Adrenal gland (tissue), 19 donors: ENCODE measurements at places on chromosomes 16 and 17.
A peak's percentile ranks its signal among the peaks of the same experiment; 100 is the strongest.

DNA sequence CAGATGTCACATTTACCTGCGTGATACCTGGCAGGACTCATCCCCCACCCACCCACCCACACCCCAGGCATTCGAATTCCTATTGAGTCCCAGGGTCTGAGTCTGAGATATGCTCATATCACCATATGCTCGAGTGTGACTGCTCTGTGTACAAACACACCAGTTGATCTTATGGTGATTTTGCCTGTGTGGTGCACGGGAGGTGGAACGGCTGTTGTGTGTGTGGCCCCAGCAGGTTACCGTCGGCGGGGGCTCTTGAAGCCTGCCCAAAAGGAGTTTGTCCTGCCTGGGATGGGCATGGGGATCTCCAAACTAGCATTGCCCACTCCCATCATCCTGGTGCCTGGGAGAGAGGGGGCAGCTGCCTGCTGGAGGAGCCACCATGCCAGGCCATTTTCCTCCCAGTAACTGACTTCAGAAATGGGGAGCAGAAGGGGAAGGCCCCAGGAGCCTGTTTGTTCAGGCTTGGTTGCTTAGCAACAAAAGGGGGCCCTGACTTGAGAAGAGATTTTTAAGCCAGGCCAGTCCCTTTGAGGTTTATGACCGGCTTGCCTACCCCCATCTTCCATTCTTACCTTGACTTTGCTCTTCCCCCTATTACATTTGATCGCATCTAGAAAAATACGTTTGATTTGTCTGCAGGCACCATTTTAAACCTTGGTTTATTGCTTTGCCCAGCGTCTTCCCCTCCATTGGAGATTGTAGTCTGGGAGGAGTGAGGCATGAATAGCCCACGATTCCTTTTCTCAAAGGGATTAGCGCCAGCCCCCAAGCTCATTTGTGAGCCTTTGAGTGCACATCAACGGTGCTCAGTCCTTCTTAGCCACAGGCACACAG, 217.7 kb downstream of the CCDC182 start:
- H3K27me3 ChIP-seq = no peaks in the 10 kb centered on the region
- peaks cover 40% of the 10 kb centered on the region for H3K4me1 ChIP-seq
- H3K27ac ChIP-seq = no peak overlapping the region

GRCh38 chr16:1963806-1964505, 670 bp downstream of the RPS2 start:
- peak overlapping the region; percentile 92 for H3K27ac ChIP-seq
- peak overlapping the region; percentile 72 for H3K4me3 ChIP-seq
- H3K36me3 ChIP-seq = no peaks in the 10 kb centered on the region
- H3K4me1 ChIP-seq = peaks cover 29% of the 10 kb centered on the region

- no peak within 1 kb of the TSS for H3K27ac ChIP-seq
- no peak for DNase-seq
- H3K27me3 ChIP-seq = no peaks in the 10 kb centered on the region
- no peaks in the 10 kb centered on the region for H3K36me3 ChIP-seq
- no peak within 1 kb of the TSS for H3K4me3 ChIP-seq
These were observed at the start of gene TNFRSF17 for GRCh38 chr16:11964761-11965551. Gene TNFRSF17, plus strand, starts transcription at chr16:11965210. Its CDS starts 115 bp downstream, at chr16:11965325.

DNA sequence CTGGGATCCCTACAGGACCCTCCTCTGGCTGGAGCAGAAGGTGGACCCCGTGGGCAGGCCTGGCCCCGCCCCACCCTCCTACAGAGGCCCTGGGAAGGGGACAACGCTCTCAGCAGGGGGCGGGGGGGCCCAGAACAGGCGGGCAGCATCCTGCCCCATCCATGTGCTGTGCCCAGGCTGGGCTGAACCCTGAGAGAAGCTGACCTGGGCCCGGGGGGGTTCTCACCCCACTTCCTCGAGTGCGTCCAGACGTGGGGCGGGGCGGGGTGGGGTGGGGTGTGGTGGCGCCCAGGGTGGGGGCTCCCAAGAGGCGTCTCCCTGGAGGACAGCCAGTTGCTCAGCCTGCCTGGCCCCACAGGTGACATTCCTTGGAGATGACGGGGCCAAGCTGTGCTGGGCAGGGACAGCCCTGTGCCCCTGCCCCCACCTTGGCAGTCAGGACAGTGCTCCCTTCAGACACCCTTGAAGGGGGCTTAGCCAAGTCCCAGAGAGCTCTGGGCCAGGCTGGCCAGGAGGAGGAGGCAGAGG, 390 bp upstream of the UNC13D start:
- H3K4me1 ChIP-seq = peaks cover 30% of the 10 kb centered on the region
- H3K27ac ChIP-seq = peak overlapping the region; percentile 90
- peak; percentile 81 for DNase-seq
- no peaks in the 10 kb centered on the region for H3K27me3 ChIP-seq

- H3K36me3 ChIP-seq = no peaks in the 10 kb centered on the region
- H3K4me3 ChIP-seq = no peak overlapping the region
- H3K27me3 ChIP-seq = no peaks in the 10 kb centered on the region
- DNase-seq = no peak
- H3K4me1 ChIP-seq = peaks cover 13% of the 10 kb centered on the region
These were observed 33.4 kb downstream of the ZZEF1 start for GRCh38 chr17:4109449-4109848.

DNA sequence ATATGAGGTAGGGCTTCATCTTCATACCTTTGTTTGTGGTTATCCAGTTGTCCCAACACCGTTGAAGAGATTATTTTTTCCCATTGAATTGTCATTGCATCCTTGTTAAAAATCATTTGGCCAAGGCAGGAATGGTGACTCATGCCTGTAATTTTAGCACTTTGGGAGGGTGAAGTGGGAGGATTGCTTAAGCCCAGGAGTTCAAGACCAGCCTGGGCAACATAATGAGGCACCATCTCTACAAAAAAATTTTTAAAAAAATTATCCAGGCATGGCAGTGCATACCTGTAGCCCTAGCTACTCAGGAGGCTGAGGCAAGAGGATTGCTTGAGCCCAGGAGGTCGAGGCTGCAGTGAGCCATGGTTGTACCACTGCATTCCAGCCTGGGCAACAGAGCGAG, 223.9 kb downstream of the TANC2 start:
- no peaks in the 10 kb centered on the region for H3K4me1 ChIP-seq
- no peaks in the 10 kb centered on the region for H3K27me3 ChIP-seq
- H3K36me3 ChIP-seq = no peaks in the 10 kb centered on the region
- DNase-seq = no peak
- no peak overlapping the region for H3K4me3 ChIP-seq

- no peaks in the 10 kb centered on the region for H3K4me1 ChIP-seq
- H3K27ac ChIP-seq = no peak overlapping the region
- no peaks in the 10 kb centered on the region for H3K36me3 ChIP-seq
- no peak overlapping the region for H3K4me3 ChIP-seq
- no peaks in the 10 kb centered on the region for H3K27me3 ChIP-seq
These were observed 203.5 kb downstream of the CEP112 start for GRCh38 chr17:65988451-65988850.

DNA sequence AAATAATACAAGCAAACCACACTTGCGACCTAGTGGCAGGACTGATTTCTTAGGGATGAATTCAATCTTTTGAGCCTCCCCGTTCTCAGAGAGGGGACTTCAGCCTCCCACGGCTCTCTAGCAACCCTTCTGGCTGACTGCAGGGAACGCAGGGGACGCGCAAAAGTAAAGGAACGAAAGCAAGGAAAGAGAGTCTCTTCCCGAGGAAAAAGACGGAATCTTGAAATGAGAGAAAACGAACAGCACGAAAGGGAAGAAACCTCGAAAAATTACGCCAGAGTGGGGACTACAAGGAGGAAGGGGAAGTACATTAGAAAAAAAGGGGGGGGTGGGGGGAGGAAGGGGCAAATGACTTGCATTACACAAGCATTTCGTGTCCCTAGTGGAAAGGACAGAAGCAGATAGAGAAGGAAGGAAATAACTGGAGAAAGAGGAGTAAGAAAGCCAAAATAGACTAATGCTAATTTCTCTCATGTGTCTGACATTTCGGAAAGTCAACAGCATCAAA, 1.2 kb downstream of the GRB2 start:
- H3K36me3 ChIP-seq = no peaks in the 10 kb centered on the region
- peak overlapping the region; percentile 88 for H3K4me3 ChIP-seq
- no peaks in the 10 kb centered on the region for H3K27me3 ChIP-seq
- peaks cover 4% of the 10 kb centered on the region for H3K4me1 ChIP-seq
- peak; percentile 81 for DNase-seq

DNA sequence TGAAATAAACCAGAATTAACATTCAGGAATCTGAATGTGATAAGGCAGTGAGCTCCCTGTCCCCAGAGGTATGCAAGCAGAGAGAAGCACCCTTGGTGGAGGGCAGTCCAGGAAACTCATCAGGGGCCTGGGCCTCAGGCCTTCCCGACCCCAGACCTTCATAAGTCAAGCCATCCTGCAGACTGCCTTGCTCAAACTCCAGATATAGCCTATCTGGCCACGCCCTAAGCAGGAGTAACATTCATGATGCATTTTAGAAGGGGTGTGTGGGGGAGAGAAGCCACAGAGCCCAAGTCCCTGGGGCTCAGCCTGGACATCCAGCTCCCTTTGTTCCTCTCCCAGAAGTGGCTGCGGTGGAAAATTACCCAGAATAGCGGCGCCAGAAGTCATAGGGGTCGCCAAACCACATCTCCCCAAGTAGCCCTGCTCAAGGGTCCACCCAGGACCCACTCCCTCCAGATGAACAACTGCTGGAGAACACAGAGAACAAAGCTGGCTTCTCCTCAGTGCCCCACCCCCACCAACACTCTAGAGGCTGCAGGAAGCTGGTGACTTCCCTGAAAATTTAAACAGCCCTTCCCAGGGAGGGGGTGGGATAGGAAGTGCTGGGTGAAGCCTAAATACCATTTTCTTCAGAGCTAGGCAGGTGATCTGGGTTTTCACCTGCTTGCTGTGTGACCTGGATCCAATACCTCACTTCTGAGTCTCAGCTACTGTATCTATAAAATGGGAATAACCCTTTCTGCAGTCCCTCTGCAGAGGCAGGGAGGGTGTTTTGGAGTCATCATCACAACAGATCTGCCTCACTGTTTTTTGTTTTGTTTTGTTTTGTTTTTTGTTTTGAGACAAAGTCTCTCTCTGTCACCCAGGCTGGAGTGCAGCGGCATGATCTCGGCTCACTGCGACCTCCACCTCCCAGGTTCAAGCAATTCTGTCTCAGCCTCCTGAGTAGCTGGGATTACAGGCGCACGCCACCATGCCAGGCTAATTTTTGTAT, 1.5 kb upstream of the SREBF1 start:
- H3K4me1 ChIP-seq = peaks cover 61% of the 10 kb centered on the region
- no peak overlapping the region for H3K4me3 ChIP-seq
- no peak for DNase-seq
- no peaks in the 10 kb centered on the region for H3K36me3 ChIP-seq

GRCh38 chr16:62041401-62041800, 5.2 kb upstream of the CDH8 start:
- H3K27me3 ChIP-seq = peaks cover 10% of the 10 kb centered on the region
- no peak for DNase-seq
- H3K27ac ChIP-seq = no peak overlapping the region
- H3K4me3 ChIP-seq = no peak overlapping the region
- no peaks in the 10 kb centered on the region for H3K4me1 ChIP-seq

DNA sequence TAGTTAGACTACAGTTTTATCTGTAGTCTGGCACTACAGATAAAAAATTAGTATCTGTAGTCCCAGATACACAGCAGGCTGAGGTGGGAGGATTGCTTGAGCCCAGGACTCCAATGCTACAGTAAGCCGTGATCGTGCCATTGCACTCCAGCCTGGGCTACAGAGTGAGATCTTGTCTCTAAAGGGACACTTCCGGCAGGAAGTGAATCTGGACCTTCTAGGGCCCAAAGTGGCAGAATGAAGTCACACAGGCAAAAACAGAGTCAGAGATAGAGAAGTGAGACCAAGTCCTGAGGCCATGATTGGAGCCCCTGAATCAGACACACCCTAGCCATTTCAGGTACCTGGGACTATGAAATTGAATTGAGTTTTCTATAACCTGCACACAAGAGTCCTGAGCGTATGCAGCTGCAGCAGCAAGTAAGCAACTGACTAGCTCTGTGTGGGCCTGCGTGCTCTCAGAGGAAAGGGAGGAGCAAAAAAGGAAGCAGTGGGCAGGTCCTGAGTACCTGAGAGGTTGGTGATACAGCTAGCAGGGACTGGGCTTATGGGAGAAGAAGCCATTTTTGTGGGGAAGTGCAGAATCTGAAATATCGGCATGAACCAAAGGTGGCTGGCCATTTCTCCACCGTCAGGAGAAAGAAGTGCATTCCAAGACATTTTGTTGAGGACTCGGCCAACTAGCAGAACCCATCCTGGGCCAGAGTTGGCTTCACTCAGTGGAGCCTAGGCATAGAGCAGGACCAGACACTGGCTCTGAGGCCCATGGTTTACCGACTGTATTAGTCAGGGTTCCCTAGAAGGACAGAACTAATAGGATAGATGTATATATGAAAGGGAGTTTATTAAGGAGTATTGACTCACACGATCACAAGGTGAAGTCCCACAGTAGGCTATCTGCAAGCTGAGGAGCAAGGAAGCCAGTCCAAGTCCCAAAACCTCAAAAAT, 27.2 kb upstream of the BRD7 start:
- H3K27ac ChIP-seq = no peak overlapping the region
- DNase-seq = no peak
- H3K27me3 ChIP-seq = no peaks in the 10 kb centered on the region
- no peaks in the 10 kb centered on the region for H3K36me3 ChIP-seq
- H3K4me1 ChIP-seq = no peaks in the 10 kb centered on the region

- H3K27me3 ChIP-seq = no peaks in the 10 kb centered on the region
- H3K36me3 ChIP-seq = no peaks in the 10 kb centered on the region
These were observed 2.3 kb downstream of the NAT9 start for GRCh38 chr17:74773871-74774286.

GRCh38 chr16:69013991-69014390, 91.5 kb upstream of the HAS3 start:
- no peaks in the 10 kb centered on the region for H3K36me3 ChIP-seq
- no peak for DNase-seq
- no peaks in the 10 kb centered on the region for H3K4me1 ChIP-seq
- no peaks in the 10 kb centered on the region for H3K27me3 ChIP-seq
- H3K4me3 ChIP-seq = no peak overlapping the region
- no peak overlapping the region for H3K27ac ChIP-seq

DNA sequence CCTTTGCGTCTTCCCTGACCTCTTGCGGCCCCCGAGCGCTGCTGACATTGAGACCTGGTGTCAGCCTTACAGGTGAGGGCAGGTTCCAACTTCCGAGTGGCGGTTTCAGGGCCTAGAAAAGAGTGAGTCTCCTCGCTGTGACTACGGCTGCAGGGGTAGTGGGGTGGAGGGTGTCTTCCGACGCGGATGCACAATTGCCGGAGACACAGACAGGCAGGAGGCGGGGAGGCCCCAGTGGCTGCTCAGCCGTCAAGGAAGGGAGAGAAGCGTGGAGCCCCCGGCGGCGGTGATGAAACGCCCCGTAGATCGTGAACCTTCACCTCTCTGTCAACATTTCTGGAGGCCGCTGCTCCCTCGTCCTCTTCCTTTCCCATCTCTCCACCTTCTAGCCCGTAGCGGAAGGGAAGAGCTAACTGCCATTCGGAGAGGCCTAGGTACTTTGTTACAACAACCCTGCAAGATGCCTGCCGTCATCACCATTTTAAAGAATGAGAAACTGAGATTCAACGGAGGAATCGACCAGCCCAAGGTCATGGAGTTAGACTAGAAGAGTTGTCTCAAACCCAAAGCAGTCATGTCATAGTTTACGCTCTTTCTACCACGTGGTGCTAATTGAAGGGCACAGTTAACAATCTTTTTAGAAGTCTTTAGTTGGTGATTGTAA, 485 bp downstream of the DNAJA3 start:
- H3K36me3 ChIP-seq = no peaks in the 10 kb centered on the region
- no peaks in the 10 kb centered on the region for H3K27me3 ChIP-seq
- peak overlapping the region; percentile 67 for H3K4me3 ChIP-seq

- no peak for DNase-seq
- H3K27me3 ChIP-seq = no peaks in the 10 kb centered on the region
- peak overlapping the region; percentile 50 for H3K27ac ChIP-seq
- H3K36me3 ChIP-seq = no peaks in the 10 kb centered on the region
- peaks cover 27% of the 10 kb centered on the region for H3K4me1 ChIP-seq
These were observed 69.7 kb downstream of the NLK start for GRCh38 chr17:28112181-28112580.

- H3K4me1 ChIP-seq = peaks cover 18% of the 10 kb centered on the region
- H3K36me3 ChIP-seq = peaks cover 6% of the 10 kb centered on the region
These were observed 1.1 kb upstream of the HAPSTR1 start for GRCh38 chr16:9090101-9090959.
